ENCODE measurements at places on chromosomes 2 and 18. TPM values are rescaled to one million over a fixed set of nuclear protein-coding genes. Genes with fewer than 3 reads are reported as not detected.

The UNC80 gene
- 0.04 TPM for total RNA-seq

The KCNE4 gene
- total RNA-seq, result 0.12 TPM

- ATAC-seq, result no peak
Observed at GRCh38 chr2:221225752-221226151, 346.4 kb downstream of the EPHA4 start.

DNA sequence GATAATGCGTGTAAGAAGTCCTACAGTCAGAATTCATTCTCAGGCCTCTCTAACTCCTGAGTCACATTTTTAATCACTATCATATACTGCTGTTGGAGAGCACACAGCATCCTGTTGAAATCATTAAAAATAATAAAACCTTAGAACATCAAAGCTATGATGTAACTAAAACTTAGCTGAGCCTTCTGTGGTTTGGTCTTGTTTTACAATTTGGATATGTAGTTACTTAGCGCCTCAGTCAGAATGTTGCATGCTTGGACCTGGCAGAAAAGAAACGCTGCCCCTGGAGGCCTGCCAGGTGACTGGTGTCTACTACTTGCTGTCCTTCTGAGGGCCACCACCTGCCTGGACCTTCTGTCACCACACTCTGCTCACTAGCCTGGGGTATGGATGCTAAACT is 261.1 kb upstream of the RASGRP3 start:
- peak; percentile 10 for ATAC-seq

DNA sequence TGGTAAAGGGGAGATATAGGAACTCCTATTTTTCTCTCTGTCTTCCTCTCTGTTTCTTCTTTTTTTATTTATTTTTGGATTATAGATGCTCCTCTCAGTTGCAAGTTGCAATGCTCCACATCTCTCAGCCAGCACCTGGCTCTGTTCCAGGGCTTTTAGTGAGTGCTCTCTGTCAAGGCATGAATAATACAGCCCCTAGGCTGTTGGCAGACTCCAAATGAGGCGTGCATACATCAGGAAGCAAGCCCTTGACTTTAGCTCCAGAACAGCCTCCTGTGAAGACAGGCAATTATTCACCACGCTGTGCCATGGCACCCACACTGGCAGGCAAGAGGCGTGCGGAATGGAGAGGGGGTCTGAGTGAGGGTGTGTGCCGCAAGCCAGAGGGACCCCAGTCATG is 228.1 kb upstream of the PXDN start:
- ATAC-seq, result peak; percentile 85

DNA sequence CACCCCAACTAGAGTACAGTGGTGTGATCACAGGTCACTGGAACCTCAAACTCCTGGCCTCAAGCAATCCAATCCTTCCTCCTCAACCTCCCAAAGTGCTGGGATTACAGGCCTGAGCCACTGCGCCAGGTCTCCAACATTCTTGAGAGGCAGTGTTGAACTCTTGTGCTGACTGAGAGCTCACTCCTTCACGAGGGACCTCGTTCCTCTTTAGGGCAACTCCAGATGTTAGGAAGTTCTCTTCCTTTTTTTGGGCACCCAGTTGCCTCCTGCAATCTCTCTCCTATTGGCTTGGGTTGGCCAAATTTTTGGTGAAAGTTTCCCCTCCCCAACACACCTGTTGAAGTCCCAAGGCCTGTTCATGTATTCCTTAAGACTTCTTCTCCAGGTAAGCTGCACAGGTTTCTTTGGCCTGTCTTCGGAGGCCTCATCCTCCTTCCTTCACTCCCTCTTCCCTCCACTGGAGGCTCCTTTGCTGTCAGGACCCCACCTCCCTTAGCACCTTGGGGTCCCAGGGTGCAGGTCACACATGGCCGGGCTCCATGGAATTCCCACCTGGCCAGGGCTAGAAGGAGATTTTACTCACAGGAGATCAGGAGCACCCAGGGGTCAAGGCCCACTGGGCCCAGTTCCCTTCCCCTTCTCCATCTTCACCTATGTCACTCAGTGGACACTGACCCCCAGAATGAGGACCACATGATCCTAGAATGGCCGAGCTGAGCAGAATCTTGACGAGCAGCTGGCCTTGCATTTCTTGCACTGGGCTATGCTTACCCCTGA is 94.6 kb upstream of the SMAD2 start:
- ATAC-seq, result no peak

DNA sequence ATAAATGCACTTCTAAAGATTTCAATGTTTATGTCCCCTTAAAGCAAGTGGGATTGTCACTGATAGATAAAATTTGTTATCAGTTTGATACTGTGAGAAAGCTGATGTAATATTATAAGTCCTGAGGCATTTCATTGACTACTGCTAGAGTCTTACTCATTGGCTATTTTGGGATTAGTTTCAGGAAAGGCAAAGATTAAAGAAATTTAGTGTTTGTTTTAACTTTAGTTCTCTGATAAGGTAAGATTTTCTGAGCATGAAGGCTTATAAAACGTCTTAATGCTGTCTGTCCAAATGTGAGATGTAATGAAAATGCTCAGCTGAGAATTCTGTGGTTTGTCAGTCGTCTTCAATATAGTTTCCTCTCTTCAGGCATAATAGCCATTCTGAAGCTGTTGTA is 886.4 kb upstream of the CDH2 start:
- no peak for ATAC-seq

DNA sequence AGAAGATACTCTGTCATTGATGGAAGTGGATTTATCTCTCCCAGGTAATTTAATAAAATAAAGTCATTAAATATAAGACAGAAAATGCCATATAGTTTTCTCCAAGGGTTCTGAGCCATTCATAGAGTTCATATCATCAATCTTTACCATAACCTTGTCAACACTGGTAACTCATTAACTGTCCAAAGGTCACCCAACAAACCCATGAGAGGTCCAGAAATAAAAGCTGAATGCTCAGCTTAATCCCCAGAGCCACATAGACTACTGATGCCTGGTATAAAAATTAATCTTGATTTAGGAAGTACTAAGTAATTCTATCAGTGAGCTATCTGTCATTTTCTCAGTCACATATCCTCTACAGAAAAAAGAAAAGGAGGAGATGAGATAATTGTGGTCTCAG is 903.0 kb upstream of the DDX18 start:
- no peak for ATAC-seq

DNA sequence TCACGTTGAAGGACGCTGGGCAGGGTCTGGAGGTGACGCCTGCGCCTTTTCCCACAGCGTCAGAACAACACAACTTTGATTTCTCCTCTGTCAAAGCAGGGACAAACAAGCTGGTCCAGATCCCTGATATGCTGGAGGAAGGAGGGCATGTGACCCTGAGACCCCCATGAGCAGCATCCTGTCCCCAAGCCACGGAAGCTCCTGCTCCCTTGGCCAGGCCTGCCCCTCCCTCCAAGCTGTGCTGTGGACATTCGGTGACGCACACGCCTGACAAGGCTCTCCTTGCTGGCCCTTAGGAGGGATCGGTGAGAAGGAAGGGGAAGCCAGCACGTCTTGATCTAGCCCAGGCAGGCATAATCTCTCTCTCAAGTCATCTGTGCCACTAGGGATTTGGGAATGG is 11.3 kb downstream of the MLPH start:
- no peak for ATAC-seq

DNA sequence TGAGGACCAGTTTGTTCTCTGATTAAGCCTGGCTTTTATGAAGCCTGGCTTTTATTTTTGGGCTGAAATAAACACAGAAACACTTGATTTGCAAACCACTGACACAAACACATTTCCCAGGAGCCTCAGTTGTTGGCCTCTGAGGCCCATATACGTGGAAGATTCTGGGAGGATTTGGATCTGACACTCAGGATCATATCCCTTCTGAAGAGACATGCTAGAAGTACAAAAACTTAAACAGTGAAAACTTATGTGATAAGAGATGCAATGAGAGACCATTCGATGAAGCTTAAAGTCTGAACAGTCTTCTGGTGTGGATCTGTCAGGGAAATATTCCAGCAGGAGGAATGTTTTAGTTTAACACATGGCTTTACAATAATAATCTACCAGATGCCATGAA is 33.0 kb downstream of the MYT1L start:
- no peak for ATAC-seq

DNA sequence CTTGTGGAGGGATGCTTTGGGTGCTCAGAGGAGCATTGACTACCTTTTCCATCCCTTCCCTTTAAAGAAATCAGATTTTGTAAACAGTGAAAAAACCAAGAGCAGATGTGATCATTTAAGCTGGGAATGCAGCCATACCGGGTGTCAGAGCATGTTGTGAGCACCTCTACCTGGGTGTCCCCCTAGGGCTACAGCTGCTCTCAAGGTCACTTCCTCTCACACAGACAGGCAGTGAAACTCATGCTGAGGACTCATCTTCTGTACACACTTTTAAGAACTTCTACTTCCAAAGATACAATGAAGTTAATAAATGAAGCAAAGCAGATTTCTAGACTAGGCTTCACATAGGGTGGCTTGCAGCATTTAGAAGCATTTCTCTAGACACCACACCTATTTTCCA is 48.4 kb upstream of the FRZB start:
- peak; percentile 27 for ATAC-seq

DNA sequence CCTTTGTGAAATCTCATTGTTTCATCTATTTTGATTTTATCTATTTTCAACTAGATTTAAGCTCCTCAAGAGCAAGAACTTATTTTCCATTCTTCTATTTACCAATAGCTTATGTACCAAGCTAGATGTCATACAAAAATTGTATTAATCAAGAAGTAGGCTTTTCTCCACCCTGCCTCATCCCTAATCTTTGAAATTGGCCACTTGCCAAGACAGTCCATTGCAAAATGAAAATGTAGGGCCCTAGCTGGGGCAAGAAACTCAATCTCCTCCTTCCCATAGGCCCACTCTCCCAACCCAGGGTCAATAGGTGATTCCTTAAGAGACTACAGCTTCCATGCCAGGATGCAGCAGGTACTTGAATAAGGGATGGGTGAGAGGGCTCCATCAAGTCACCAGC is 39.3 kb upstream of the STPG4 start:
- ATAC-seq, result no peak

DNA sequence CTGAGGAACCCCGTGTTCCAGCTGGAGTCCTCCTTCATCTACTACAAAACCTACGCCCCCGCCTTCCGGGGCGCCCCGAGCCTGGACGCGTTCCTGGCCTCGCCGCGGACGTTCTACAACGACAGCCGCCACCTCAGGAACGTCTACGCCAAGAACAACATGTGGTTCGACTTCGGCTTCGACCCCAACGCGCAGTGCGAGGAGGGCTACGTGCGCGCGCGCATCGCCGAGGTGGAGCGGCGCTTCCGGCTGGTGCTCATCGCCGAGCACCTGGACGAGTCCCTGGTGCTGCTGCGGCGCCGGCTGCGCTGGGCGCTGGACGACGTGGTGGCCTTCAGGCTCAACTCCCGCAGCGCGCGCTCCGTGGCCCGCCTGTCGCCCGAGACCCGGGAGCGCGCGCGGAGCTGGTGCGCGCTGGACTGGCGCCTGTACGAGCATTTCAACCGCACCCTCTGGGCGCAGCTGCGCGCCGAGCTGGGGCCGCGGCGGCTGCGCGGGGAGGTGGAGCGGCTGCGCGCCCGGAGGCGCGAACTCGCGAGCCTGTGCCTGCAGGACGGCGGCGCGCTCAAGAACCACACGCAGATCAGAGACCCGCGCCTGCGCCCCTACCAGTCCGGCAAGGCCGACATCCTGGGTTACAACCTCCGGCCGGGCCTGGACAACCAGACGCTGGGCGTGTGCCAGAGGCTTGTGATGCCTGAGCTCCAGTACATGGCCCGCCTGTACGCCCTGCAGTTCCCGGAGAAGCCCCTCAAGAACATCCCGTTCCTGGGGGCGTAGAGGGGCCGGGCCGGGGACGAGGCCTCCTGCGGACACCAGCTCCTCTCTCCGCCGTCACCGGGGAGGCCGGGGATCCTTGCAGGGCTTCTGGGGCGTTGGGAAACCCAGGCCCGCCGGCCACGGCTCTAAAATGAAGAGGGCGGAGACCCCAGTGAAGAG is 5.3 kb upstream of the NEU4 start:
- ATAC-seq, result peak; percentile 65

DNA sequence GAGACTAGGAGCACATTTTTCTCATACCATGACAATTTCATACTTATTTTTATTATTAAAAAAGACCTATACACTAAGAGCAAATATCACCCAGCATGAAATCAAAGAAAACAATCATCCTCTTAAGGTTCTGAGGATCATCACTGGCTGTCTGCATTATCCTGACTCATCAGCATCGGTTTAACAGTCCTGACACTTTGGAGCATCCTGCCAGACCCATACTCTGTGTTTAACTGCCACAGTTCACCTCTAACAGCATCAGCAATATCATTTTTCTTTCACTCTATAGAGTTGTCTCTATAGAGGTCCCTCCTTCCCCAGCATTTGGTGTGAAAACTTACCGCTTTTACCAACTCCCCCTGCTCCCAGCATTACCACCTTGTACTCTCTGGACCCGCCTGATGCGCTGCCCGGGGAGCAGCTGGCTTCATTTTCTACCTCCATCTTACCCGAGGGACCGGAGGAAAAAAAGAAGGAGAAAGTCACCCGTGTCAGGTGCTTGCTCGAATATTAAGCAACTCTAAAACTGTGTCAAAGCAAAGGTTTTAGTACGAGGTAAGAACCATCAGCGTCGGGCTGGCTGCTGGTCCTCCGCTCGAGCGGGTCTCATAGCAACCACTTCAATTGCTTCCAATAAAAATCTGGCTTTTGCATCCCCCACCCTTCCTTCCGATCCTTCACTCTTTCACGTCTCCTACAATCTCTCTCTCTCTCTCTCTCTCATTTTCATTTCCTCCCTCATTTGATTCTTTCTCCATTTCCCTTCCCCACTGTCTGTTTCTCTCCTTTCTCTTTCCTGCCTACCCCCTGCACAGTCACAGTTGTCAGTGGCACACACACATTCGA is at the start of gene RIT2:
RIT2 (minus strand) TSS at position 610 of the 846 bp plus-strand sequence.
- ATAC-seq, result no peak

- no peak for ATAC-seq
Observed at GRCh38 chr2:98691303-98691702, 39.6 kb downstream of the MGAT4A start.

GRCh38 chr2:129812654-129813053 is 166.8 kb upstream of the RAB6C start:
- ATAC-seq, result no peak

GRCh38 chr2:11154016-11154922 is 998 bp upstream of the SLC66A3 start:
- ATAC-seq, result peak; percentile 0

All from esophagus mucosa (tissue), 1 donor.